AG09319 (cell line): ENCODE measurements at places on chromosomes 6 and 20.

DNA sequence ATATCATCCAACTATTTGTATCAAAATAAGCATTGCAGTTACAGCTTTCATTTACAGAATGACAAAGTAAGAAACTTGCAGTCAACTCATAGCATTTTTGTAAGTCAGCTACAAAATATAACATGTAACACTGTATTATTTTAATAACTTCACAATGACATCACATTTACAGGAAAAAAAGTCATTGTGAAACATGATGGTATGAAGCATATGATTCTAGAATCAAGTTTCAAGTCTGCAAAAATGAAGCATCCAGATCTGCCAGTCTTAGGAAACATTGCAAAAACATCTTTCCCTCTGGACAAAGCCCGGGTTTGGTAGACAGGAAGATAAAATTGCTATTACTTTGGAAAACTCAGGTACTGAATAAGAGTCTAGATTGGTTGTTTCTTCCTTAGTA is 263.9 kb upstream of the NT5E start:
- no peak for DNase-seq

DNA sequence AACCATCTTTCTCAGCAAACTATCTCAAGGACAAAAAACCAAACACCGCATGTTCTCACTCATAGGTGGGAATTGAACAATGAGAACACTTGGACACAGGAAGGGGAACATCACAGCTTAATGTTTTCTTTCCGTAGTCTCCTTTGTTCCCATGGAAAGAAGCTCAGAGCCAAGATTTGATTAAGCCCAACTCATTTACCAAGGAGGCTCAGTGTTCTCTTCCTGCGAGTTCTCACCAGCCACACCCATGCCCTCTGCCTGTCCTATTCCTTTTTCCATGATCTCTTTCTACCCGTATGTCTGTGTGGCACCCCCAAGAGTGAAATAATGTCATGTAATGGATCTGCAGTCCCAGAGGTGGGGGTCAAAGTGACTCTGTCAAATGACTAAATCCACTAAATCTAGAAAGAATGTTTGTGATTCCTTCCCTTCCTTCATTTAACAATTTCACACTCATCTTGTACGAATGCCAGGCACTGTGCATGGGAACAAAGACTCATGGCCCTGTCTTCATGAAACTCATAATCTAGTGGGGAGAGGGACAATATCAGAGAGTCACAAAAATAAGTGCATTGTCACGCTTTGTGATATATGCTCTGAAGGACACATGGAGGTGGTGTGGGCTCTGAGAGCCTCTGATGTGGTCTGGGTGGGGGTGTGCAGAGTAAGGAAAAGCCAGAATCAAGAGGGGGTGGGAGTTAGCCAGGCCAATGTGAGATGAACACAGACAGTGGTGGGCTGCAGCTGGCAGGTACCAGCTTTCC is 292.1 kb downstream of the CDC5L start:
- no peak for DNase-seq

DNA sequence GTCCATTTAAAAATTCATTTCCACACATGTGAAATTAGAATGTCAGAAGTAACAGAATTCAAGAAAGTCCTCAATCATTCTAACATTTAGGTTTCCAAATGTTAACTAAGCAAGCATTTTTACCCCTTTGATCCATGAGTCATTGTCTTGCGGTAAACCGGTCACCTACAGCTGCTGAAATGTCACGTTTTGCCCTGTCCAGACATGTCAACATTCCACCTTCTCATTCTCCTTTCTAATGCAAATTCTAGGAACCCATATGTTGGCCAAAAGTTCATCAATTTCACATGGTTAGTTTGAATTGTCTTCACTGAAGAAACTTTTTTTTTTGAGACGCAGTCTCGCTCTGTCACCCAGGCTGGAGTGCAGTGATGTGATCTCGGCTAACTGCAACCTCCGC is 117.2 kb downstream of the IPCEF1 start:
- no peak for DNase-seq

- DNase-seq = no peak
Observed at GRCh38 chr20:37995856-37996605, 37.2 kb downstream of the TTI1 start.

DNA sequence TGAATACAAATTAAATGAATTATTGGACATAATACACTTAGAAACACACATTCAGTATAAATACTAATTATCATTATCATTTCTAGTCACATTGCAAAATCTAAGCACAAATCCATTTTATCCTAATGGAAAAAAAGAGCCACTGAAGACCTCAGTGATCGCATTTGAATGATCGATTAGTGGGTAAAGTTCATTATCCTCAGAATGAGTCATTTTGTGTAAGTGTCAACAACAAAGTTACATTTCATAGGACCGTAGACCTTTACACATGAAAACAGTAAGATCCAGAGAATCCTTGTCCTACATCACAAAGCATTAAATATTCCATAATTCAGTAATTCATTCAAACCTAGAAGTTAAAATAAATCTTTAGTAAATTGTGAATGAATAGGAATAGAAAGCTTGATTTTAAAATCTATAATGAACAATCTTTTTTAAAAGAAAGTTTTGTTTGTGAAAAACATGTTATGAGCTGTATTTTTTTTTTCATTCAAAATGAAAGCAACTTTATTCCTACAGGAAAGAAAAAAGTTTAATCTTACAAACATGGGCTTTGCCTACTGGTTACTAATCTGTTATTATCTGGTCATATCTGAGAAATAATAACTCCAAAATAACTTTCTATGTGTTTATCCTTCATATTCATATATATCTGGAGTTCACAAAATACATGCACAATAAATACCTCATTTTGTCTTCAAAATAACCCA is 33.7 kb downstream of the ROS1 start:
- DNase-seq = no peak

DNA sequence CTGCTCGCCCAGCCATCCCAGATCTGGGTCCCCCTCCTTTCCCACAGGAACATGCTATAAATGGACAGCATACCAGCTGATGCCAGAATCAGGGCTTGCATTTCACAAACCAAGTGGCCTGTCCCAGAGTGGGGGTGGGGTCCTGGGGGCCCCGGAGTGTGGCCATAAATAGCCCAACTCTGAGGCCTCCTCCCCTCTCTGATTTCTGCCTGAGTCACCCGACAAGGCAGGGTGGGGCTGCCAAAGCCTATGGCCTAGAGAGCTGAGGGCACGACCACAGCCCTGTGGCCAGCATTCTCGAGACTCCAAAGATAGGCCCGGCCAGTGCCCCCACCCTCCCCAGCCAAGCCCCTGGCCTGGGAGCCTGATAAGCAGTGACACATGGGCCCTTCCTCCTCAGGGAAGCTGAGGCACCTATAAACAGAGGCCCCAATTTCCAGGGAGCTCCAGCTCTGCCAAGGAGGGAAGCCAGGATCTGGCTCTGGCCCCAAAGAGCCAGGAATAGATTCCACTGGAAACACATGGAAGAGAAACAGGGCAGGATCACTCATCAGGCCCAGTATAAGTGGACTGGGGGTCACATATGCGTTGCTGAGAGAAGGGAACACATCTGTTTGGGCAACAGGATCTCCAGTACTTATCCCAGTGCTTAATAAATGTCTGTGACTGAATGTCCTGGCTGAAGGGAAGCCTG is 20.3 kb downstream of the SNTA1 start:
- peak; percentile 75 for DNase-seq

- no peak for DNase-seq
Observed at GRCh38 chr20:22836877-22837276, 198.2 kb upstream of the SSTR4 start.

- no peak for DNase-seq
Observed at GRCh38 chr20:64222851-64223525, 32.6 kb upstream of the PCMTD2 start.

DNA sequence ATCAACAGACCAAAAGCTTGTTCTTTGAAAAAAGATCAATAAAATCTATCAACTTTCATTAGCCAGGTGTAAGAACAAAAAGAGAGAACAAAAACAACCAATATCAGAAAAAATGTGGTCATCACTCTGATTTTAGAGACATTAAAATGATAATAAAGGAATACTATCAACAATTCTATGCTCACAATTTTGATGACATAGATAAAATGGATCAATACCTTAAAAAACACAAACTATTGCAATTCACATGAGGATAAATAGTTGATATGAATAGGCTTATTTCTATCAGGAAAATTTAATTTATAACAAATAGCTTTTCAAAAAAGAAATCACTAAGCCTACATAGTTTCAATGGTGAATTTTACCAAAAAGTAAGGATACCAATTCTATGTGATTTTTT is 809.4 kb upstream of the EYS start:
- DNase-seq = no peak

DNA sequence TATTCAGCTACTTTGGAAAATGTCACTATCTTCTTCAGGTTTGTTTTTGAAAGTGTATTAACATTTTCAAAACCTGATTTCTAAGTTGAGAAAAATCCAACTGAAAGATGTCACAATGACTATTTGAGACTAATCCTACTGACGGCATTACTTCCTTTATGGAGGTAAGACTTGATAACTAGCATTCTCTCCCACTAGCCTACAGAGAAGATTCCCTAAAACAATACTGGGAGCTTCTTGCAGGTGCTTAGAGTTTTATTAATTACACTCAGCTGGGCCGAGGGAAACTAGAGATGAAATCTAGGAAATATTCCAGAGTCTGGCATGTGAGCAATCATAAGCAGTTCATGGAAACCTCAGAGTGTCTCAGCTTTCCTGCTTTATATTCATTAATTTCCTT is 114.0 kb downstream of the LCA5 start:
- no peak for DNase-seq

DNA sequence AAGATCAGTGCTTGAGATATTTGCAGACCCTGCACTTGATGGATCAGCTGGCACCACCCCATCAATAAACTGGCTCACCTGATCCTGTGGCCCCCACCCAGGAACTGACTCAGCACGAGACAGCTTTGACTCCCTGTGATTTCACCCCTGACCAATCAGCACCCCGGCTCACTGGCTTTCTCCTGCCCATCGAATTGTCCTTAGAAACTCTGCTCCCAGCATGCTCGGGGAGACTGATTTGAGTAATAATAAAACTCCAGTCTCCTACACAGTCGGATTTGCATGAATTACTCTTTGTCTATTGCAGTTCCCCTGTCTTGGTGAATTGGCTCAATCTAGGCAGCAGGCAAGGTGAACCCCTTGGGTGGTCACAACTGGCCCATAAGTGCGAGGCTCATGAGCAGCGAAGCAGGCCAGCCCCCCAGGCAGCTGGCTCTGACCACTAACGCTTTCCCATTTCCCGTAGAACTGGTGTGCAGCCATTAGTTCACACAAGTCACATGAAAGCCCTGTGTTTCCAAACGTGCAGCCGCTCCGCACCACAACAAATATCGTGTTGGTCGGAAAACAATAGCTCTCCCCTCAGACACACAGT is 79.6 kb downstream of the RSPH3 start:
- no peak for DNase-seq

GRCh38 chr6:35943390-35943789 is 22.5 kb upstream of the SRPK1 start:
- DNase-seq = no peak

GRCh38 chr6:14995208-14995607 is 250.7 kb upstream of the JARID2 start:
- no peak for DNase-seq

- DNase-seq = no peak
Observed at GRCh38 chr6:119880840-119881239, 531.3 kb upstream of the MAN1A1 start.

DNA sequence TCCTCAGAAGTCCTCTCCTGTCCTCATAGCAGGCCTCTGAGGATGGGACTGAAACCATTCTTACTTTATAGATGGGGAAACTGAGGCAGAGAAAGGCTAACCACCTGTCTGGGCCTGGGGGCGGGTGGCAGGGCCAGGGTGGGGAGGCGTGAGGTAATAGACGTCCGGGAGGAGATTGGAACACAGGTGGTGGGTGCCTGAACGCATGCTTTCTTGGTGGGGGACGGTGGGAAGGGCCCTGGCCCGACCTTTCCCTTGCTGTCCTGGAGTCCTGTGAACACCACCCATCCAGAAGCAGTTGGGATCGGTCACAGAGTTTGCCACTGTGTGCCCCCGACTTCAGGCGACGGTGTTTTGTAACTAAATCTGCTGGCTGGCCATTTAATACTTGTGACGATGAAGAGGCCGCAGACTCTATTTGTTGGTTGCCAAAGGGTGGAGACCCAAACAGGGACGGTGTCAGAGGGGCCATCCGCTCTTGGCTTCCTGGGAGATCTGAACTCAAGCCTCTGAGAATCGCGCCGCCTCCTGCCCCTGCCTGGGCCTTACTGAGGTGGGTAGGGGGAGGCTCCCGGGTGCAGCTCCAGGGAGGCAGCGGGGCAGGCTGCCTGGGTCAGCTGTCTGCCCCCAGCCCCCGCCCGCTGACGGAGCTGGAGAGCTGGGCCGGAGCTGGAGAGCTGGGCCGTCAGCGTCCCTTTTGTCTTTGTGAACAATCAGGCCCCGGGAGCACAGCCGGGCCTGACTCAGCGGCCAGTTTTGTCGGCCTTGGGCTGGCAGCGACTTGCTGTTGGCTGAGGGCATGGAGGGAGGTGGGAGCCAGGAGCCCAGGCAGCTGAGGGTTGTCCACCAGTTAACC is 4.1 kb downstream of the RBM38 start:
- DNase-seq = peak; percentile 25

DNA sequence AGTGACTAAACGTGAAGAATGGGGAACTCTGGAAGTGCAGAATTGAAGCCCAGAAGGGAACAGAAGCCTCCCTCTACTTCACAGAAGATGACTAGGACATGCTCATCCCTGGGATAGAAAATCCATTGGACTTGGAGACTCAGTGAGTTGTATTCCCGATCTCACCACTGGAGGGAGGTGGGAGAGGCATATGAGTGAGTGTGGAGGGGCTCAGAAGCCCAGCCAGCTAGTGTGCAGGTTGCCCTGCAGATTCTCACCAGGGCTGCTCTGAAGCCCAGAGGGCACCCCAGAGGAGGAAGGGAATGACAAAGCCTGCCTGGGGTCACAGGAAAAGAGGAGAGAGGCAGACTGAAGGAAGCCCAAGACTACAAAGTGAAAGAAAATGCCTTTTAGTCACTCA is 42.1 kb upstream of the HLA-E start:
- DNase-seq = no peak

DNA sequence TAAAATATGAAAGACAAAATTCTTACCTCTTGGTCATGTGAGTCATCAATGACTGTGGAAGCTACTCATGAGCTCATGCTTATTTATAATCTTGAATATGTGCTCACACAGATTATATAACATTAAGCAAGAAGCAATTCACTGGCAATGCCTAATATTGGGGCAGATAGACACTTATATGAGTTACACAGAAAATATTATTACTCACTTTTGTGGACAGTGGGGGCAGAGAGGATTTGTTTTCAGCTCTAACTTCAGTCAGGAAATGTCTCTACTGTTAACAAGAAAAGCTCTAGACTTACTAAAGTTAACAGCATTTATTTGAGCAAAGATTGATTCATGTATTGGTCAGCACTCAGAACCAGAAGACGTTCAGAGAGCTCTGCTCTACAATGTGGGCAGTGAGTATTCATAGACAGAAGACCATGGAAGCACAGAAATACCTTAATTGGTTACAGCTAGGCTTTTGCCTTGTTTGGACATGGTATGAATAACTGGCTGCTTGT is 85.8 kb upstream of the AHI1 start:
- DNase-seq = no peak

GRCh38 chr20:57330998-57331397 is 1.4 kb downstream of the SPO11 start:
- no peak for DNase-seq

- no peak for DNase-seq
Observed at GRCh38 chr6:100084991-100085364, 91.0 kb upstream of the MCHR2 start.

- no peak for DNase-seq
Observed at GRCh38 chr6:141252828-141253608, 879.7 kb upstream of the GJE1 start.

GRCh38 chr6:142274656-142275055 is 27.2 kb upstream of the ADGRG6 start:
- DNase-seq = no peak
